RWPE1 (cell line): ENCODE measurements at places on chromosomes 7 and 10.
A peak's percentile ranks its signal among the peaks of the same experiment; 100 is the strongest.

- no peak for DNase-seq
Observed at GRCh38 chr10:94902570-94902969, 35.9 kb upstream of the CYP2C9 start.

GRCh38 chr10:34286136-34286739 lies 528.9 kb downstream of the PARD3 start:
- no peak for DNase-seq

DNA sequence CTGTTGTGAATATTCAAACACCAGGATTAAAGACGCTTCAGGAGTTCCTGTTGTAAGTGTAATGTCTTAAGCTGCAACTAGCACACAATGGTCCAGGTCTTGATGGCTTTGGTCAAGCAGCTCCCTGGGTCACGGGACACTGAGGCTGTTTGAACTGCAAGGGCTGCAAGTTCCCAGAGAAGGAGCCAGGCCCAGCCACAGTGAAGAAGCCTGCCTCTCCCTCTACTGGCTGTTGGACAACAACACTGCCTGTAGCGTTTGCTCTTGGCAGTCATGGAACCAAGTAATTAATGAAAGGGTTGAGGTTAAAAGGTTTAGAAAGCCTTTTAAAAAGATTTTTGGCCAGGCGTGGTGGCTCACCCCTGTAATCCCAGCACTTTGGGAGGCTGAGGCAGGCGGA lies 31.9 kb upstream of the GUSB start:
- DNase-seq: peak; percentile 29

DNA sequence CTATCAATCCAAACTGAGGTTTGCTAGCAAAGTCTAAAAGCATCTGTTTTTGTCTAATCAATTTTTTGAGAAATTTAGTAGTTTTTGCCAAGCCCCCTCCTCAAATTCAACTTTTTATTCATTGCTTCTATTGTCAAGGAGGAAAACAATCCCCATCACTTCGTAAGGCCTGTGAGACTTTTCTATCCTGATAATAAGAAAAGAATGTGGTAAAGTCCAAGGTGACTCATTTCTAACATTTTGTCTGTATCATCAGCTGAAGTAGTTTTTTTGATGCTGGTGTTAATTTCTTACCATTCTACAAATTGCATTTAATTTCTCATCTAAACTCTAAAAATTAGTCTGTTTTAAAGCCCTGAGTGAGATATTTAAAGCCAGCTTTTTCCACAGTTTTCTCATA lies 11.7 kb downstream of the ANK3 start:
- peak; percentile 26 for DNase-seq

- no peak for DNase-seq
Observed at GRCh38 chr10:14040787-14041631, 289.7 kb downstream of the FRMD4A start.

- DNase-seq: no peak
Observed at GRCh38 chr7:111459757-111460280, 102.5 kb downstream of the IMMP2L start.

GRCh38 chr10:132394936-132395703 lies 1.9 kb upstream of the PWWP2B start:
- no peak for DNase-seq

DNA sequence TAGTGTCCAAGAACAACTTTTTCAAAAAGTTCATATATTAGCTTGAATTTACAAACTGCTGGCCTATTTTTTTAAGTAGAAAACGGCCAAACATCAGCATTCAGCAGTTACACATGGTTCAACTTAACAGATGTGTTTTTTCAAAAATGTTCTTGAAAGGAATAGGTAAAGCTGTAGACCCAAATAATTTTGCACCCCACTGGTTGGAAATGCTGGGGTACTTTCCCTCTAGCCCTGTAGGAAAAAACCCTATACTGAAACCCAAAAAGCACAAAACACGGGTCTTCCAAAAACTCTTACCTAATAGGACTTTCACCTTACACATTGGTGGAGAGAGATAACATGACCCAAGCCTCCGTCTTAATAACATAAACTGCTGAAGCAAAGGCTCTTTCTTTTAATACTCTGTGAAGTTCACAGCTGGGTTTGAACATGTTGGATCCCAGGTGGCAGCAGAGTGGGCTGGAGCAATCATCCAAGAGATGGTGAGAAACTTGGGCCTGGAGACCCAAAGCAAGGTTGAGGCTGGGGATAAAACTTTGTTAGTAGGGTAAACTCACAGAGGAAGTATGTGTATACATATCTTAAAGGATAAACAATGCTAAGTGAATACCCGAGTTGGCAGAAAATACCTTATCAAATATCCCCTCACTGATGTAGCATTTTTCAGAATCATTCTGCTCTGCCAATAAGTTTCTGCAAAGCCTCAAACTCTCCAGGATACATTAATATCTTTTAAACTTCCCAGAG lies 629 bp upstream of the DNAJC9 start:
- DNase-seq: no peak

- DNase-seq: no peak
Observed at GRCh38 chr10:131706476-131706875, 194.3 kb upstream of the PPP2R2D start.

GRCh38 chr7:83347945-83348444 lies 185.3 kb upstream of the PCLO start:
- DNase-seq: peak; percentile 24

DNA sequence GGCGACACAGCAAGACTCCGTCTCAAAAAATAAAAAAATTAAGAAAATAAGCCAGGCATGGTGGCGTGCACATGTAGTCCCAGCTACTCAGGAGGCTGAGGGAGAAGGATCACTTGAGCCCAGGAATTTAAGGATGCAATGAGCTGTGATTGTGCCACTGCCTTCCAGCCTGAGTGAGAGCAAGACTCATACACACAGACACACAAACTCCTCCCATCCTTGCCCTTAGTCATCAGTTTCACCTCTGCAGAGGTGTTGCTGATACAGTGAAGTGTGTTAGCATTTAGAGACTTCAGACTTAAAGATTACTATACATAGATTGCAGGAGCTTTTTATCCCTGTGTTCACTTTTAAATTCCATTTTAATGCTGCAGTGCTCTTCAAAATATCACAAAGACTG lies 5.5 kb upstream of the H2AZ2 start:
- no peak for DNase-seq

GRCh38 chr10:78890506-78890905 lies 178.3 kb upstream of the ZMIZ1 start:
- DNase-seq: no peak

- peak; percentile 26 for DNase-seq
Observed at GRCh38 chr10:61974601-61975390, 73.3 kb downstream of the ARID5B start.

GRCh38 chr7:40899636-40900507 lies 765.1 kb downstream of the SUGCT start:
- no peak for DNase-seq

GRCh38 chr10:132232023-132232951 lies 45.5 kb downstream of the DPYSL4 start:
- DNase-seq: no peak

- no peak for DNase-seq
Observed at GRCh38 chr10:57513637-57514036, 754.1 kb downstream of the IPMK start.

DNA sequence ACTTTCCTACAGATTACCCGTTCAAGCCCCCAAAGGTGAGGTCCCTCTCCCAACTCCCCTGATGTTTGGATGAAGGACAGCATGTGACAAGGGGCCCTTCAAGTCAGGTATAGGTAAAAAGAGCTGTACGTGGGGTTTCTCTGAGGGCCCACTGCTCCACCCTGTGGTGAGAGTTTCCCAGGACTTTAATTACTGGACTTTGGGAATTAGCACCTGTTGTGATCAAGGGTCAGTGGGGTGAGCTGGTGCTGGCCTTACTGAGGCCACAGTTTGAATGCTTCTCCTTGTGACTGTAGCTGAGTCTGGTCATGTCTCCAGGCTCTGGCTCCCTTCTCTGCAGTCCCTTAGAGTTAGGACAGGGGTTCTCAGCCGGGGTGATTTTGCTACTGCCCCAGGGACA lies 16.8 kb downstream of the UBE2D4 start:
- no peak for DNase-seq

DNA sequence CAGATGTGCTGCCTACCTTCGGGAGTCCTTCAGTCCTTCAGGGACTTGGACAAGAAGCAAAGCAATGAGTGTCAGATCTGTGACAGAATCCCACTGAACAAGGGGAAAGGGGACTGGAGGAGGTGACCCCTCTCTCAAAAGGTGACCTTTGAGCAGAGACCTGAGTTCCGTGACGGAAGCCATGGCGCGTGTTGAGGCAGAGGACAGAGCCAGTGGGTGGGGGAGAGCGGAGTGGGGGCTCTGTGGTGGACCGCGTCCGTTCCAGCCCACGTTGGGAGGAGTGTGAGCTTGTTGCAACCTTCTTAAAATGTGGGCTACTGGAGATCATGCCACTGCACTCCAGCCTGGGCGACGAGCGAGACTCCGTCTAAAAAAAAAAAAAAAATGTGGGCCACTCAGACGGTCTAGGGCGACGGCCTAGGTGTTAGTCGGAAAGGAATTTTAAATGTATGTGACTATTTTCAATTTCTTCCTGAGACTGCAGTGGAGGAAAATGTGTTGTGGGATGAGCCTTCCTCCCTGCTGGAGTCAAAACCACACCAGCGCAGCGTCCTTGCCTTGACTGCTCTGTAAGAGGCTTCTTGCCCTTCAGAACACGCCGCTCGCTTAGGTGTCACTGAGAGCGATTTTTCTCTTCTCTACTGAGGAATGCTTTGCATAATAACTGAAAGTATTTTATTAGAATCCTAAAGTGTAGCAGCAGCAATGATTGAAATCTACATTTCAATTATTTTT lies 272.7 kb downstream of the CELF2 start:
- no peak for DNase-seq

DNA sequence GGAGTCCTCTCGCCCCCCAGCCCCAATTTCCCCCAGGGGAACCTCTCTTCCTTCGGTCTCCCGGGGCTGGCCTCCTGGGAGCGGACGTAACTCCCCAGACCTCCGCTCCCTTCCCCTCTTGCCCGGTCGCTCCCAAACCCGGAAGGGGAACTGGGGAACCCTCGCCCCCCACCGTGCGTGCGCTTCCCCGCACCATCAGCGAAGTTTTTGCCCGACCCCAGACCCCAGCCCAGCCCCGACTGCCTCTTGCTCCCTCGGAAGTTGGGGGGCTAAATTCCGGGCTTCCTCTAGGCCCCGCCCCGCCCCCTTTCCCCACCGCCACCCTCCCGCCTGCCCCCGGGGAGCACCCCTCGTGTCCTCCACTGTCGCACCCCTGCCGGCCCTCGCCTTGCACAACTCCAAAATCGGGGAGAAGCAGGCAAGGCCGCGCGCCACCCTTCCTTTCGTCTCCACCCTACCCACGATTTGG lies 436 bp downstream of the GNB2 start:
- DNase-seq: no peak

GRCh38 chr10:72134785-72135767 lies 46.7 kb upstream of the SPOCK2 start:
- DNase-seq: no peak

GRCh38 chr10:103775776-103776175 lies 79.6 kb downstream of the SH3PXD2A start:
- no peak for DNase-seq

DNA sequence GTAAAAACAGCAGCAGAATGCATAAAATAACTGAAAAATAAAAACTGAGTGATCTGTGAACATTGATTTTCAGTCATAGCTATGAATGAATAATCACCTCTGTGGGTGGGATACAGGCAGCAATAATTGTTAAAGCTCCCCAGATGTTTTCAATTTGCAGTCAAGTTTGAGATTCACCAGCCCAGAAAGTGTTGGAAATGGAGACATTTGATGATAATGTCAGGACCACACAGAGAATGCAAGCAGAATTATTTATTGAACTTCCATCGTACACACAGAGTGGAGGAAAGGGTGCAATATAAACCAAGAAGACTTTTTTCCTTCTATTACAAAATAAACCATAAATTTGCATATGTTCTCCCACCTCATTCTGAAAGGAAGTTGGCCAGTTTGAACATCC lies 601.7 kb downstream of the ANKRD7 start:
- DNase-seq: no peak

DNA sequence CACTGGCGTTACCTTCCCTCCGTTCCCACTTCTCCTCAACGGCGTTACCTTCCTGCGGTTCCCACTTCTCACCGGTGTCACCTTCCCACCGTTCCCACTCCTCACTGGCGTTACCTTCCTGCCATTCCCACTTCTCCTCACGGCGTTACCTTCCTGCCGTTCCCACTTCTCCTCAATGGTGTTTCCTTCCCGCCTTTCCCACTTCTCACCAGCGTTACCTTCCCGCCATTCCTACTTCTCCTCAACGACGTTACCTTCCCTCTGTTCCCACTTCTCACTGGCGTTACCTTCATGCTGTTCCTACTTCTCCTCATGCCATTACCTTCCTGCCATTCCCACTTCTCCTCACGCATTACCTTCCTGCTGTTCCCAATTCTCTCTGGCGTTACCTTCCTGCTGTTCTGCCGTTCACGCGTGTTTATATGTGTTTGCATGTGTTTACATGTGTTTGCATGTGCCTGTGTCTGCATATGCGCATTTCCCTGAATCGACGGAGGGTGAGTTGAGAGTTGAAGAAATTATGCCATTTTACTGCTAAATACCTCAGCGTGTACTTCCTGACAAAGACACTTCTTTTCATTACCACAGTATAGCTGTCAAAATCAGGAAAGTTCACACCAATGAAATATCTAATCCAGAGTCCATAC lies 23.2 kb upstream of the CFAP46 start:
- no peak for DNase-seq

DNA sequence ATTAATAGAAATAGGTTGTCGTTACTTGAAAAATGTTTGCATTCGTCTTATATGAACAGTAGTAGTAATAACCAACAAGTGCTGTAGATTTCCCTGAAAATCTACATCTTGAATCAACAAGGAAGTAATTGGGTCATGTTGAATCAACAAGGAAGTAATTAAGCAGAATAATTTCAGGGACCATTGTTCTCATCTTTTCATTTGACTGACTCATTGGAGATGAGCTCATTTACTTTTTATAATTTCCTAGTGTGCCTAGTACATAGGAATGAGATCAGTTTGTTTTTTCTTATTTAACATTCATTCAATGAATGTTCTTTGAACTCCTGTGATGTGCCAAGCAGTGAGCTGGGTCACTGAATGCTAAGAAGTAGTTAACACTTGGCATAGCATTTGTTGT lies 8.2 kb downstream of the CLDN12 start:
- DNase-seq: no peak

GRCh38 chr10:48608279-48608681 lies 3.4 kb upstream of the ARHGAP22 start:
- DNase-seq: peak; percentile 36

GRCh38 chr7:73746378-73746777 lies 7.8 kb upstream of the ABHD11 start:
- no peak for DNase-seq

- no peak for DNase-seq
Observed at GRCh38 chr10:79392020-79392398, 44.7 kb downstream of the PPIF start.

- DNase-seq: no peak
Observed at GRCh38 chr7:124251636-124252035, 218.8 kb upstream of the TMEM229A start.

GRCh38 chr10:127918572-127918971 lies 11.7 kb downstream of the PTPRE start:
- no peak for DNase-seq

DNA sequence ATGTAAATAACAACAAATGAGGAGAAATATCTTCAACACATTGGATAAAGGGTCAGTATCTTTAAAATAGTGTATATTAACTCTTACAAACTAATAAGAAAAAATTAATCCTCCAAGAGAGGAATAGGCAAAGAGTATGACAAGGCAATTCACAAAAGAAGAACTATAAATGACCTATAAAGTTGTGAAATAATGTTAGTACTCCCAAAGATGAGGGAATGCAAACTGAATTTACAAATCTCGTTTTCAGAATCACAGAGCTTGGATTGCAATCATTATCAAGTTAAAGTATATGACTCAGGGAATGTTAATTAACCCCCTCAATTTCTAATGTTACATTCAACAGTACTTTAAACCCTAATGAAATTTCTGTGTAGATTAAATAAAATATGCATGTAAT lies 87.3 kb upstream of the TARP start:
- no peak for DNase-seq
